ENCODE measurements at places on chromosomes 12 and 14.

GRCh38 chr12:91424506-91424905, 241.9 kb upstream of the DCN start:
- no peak for DNase-seq

GRCh38 chr14:98022541-98023520, 1225.6 kb downstream of the VRK1 start:
- no peak for DNase-seq

- no peak for DNase-seq
Observed at GRCh38 chr14:90603336-90603735, 206.5 kb downstream of the CALM1 start.

DNA sequence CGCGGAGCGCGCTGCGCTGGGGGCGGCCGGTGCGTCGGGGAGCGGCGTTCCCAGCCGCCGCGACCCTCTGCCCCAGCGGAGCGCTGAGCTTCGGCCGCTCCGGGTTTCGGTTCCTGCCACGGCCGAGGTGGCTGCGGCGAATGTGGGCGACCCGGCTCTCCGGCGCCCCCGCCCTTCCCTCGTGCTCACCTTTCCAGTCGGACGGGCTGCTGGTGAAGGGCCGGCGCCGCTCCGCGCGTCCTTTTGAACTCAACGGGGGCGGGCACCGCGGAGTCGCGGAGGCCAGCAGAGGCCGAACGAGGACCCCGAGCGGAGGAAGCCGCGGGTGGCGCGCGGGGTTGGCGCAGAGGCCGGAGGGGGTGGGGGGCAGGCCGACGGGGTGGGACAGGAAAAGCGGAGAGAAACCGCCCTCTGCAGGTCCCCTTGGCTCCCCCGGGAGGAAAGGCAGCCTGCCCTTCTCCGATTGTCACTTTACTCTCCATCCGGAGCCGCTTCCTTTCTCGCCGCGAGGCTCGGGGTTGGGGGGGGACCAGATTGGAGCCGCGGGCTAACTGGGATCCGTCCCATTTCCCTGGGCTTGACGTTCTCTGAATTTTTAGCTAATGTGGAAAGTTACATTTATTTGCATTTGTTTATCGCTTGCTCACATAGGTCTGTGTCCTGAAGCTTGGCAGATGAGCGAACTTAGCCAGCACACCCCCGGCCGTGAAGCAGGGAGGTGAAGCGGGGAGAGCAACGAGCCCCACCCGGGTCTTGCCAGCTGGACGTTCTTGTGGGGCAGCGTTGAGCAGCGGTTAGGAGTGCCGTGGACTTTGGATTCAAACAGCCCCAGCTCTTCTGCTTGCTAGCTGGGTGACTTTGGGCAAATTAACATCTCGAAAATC, at the start of gene SMAGP:
Gene SMAGP, minus strand, starts transcription at position 349 of the 884 bp plus-strand sequence. CDS start 1,137 bp downstream, outside the sequence.
- DNase-seq = peak; percentile 51

GRCh38 chr12:47900131-47901062, 4.4 kb downstream of the VDR start:
- DNase-seq = no peak

DNA sequence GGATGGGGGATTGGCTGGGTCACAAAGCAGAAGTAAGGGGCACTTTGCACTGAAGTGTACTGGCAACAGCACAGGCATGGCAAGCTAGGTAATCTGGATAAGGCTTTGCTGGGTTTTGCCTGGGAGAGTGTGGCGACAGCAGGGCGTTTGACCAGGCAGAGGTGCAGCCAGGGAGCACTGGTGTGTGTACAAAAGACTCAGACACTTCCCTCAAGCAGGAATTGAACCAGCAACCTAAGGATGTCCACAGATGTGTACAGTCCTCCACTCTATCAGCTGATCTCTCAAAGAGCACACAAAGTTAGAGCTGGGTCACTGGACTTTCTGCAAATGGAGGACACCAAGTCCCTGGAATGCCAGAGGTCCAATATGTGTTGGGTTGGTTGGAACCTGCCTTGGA, 15.4 kb upstream of the RNASE4 start:
- DNase-seq = no peak
